ENCODE measurements at places on chromosomes 6 and 20.

- no peak for DNase-seq
Observed at GRCh38 chr20:11976966-11977365, 59.3 kb downstream of the BTBD3 start.

GRCh38 chr6:31822036-31822821, 5.3 kb upstream of the HSPA1B start:
- peak; percentile 80 for DNase-seq

DNA sequence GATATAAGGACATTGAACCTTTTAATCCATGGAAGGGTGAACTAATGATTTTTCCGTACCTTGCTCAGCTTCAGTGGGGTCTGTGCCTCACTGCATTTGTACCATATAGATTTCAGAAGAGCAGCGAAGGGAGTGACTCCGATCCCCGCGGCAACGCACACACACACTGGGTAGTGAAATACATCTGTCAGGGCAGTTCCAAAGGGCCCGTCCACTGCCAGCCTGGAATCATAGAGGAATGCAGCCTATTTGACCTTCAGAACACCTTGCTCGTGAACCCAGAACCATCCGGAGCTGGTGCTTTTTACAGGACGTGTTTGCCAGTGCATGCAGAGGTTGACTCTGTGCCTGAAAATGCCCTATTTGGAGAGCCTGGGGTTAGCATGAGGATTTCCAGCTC, 33.0 kb downstream of the NOX3 start:
- no peak for DNase-seq

GRCh38 chr20:38537176-38537575, 43.8 kb upstream of the ADIG start:
- no peak for DNase-seq

DNA sequence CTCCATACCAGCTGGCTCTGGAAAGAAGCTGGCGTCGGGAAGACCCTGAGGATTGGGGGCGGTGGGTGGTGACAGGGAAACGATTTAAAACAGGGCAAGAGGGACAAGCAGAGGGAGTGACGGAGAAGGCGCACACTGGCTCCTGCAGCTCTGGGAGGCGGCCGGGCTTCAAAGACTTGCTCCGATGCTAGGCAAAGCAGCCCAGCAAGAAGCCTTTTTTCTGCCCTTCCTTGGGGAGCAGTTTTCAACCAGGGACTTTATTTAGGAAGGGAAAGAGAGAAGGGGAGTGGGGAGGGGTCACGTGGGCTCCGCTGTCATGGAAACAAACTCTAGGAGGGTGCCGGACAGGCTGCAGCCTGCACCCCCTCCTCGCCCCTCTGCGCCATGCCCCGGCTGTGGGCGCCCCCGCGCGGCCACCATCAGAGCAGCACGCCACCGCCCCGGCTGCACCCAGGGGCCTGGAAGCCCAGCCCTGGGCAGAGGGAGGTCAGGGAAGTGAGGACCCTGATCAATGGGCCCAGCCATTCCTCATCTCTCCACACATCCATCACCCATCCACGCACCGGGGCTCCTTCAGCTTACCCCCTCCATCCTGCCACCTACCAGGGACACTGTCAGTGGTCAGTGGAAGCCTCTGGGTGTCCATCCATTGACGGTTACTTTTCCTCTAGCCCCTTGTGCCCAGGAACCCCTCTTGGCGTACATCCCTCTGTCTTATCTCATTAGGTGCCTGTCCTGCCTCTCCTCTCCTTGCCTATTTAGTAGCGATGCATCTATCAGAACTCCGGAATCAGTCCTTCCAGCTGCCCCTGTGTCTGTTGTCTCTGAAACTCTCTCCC, 66.6 kb upstream of the CCDC167 start:
- no peak for DNase-seq

DNA sequence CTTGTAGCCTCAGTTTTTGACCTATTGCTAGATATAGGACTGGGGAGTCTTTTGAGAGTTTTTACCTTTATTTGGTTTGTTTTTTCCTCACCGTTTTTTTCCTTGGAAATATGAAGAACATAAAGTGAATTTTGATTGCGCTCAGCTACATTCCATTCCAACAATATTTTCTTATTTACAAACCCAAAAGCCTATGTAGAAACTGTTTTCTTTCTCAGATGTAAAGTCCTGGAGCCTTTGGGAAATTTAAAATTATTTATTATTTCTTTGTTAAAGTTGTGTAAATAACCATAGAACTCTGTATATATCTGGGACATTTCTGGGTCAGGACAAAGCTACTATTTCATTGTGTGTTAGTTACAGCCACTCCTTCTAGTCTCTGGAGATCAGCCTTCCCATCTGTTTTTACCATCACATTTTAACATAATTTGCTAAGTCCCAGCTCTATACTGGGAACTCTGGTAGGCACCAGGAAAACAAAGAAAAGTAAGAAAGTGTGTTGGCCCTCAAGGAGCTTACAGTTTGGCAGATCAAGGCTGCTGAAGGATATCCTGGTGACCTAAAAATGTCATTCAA, 68.8 kb downstream of the JAG1 start:
- DNase-seq = no peak

DNA sequence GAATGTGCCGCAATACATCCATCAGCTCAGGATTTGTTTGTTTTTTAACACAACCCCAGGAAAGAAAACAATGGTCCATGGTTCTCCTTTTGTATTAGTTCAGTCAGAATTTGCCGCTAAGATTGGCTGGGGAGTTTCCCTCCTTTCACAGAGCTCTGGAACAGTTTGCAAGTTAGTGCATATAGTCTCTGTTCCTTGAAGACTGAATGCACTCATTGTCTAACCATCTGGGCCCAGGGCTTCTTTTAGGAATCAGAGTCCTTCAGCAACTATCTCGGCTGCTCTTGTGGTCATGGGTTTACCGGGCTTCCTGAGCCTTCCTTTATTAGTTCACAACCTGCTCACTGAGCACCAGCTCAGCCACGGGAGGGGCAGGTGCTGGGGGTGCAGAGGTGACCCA, 121.3 kb downstream of the SLC23A2 start:
- DNase-seq = no peak
